ENCODE measurements at places on chromosomes 7 and 10.
A peak's percentile ranks its signal among the peaks of the same experiment; 100 is the strongest.

- no peak for DNase-seq
Observed at GRCh38 chr10:58577437-58577777, 64.7 kb downstream of the BICC1 start.

- DNase-seq = no peak
Observed at GRCh38 chr10:107686095-107686494, 521.6 kb upstream of the SORCS1 start.

GRCh38 chr7:97846945-97847344, 25.3 kb downstream of the ASNS start:
- DNase-seq = no peak

- no peak for DNase-seq
Observed at GRCh38 chr10:12513775-12514673, 164.7 kb downstream of the CAMK1D start.

DNA sequence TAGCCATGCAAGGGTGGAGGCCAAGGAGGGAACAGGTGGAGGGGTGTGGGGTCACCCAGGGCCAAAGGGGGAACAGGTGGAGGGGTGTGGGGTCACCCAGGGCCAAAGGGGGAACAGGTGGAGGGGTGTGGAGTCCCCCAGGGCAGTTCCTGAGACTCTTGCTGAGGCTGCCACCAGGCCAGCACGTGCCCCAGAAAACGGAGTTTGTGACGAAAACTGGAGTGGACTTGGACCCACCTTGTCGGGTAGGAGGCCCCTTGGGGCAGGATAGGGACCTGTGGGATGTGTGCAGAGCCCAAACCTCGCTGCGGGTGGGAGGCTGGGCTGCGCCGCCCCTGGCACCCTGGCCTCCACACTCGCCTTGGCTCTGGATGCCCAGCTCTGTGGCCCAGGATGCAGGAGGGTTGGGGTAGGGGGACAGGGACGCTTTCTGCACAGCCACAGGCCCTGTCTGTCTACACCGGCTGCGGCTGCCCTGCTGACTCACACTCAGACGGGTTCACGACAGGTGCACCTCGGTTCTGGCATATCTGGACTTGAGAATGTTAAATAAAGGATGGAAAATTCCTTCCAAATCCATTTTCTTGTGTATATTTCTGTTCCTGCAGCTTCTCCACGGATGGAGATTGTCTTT, 562 bp upstream of the ADGRA1 start:
- DNase-seq = no peak

DNA sequence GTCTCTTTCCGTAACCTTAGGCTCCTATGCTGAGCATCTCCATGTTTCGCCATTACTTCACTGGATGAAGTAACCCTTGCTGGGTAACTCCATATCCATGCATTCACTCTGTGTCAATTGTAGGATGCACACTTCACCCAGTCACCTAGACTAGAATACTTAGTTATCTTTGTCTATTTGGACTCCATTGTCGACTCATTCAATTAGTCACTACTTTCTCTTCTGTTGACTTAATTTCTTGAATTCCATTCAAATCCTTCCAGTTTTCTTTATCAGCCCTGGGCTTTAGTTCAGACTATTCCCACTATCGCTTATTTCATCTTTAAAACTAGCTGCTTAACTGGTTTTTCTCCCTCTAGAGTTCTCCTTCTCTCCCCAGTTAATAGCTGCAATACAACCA, 111.3 kb upstream of the TNS3 start:
- peak; percentile 65 for DNase-seq

- no peak for DNase-seq
Observed at GRCh38 chr7:111077001-111077400, 13.9 kb upstream of the LRRN3 start.
